Fibroblast of skin of left quadriceps (primary cell): ENCODE measurements at places on chromosomes 13 and 19.

DNA sequence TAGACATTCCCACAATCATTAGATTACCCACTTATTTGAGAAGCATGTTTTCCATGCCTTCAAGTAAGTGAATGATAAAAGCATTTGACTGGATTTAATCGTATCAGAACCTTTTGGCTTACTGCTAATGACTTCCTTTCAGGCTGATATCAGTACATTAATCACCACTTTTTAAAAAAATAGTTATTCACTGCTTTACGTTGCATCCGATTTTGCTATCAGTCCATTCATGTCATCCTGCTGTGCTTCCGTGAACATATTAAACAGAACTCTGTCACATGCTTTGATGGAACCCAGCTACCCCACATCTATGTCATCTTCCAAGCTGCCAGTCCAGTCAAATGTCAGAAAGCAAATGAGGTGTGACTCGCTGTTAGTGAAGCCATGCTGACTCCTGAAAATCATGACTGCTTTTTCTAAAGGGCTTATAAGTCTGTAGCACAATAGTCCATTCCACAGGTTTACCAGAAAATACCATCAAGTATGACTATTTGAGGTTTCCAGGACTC is 440.9 kb downstream of the IRS2 start:
- no peak for DNase-seq

DNA sequence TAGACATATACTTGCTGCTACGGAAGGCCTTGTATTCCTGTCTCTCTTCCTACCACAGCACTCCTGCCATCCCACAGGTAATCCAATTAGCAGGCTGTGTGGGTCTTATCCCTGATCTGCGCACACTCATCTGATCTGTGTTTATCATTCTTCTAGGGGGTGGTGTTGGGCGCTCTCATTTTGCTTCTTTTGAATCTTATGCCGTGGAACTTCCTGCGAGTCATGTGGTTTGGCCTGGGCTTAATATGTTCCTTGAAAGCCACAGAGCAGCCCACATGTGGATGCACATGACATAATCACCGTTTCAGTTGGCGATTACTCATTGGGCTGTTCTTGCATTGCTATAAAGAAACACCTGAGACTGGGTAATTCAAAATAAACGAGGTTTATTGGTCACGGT is 7.5 kb downstream of the RASA3 start:
- DNase-seq = peak; percentile 46

- DNase-seq = no peak
These were observed 3.1 kb upstream of the NEK3 start for GRCh38 chr13:52162279-52163101.

- no peak for DNase-seq
These were observed 78.7 kb downstream of the LRRC63 start for GRCh38 chr13:46290434-46290833.

- no peak for DNase-seq
These were observed 7.1 kb downstream of the KLF16 start for GRCh38 chr19:1856345-1856697.

DNA sequence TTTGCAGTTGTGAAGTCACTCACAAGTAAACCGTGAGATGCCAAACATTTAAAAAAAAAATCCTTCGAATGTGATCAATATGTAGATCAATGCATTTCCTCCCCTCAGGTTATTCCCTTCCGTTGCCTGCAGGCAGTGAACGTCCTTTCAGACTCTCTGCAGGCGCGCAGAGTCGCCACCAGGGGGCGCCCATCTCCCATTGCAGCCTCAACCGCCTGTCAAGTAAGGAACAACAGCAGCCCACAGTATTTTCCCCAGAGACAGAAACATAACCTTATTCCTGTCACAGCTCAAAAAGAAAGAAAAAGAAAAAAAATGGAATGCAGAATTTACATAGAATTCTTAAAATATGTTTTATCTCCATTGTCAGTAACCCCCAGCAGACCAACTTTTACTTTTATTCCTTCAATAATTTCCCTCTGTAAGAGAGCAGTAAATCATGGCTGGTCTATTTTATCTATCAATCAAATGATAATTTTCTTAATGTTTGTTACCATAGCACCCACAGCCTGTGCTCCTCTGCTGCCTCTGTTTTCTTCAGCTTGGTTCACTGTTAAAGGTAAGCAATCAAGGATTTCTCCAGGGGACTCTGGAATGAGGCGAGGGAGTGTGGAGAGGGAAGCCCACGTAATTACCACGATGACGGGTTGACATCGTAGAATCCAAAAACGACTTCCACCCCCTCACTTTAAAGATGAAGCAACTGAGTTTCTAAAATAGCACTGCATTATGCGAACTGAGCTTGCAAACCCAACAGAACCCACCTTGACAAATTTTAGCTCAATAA is 637.6 kb upstream of the ARGLU1 start:
- peak; percentile 8 for DNase-seq

- DNase-seq = no peak
These were observed 8.2 kb downstream of the SMIM24 start for GRCh38 chr19:3471954-3472655.

- no peak for DNase-seq
These were observed 727 bp downstream of the CERS1 start for GRCh38 chr19:18895038-18895823.

- no peak for DNase-seq
These were observed 5.5 kb upstream of the ADAMTS10 start for GRCh38 chr19:8615813-8616596.

DNA sequence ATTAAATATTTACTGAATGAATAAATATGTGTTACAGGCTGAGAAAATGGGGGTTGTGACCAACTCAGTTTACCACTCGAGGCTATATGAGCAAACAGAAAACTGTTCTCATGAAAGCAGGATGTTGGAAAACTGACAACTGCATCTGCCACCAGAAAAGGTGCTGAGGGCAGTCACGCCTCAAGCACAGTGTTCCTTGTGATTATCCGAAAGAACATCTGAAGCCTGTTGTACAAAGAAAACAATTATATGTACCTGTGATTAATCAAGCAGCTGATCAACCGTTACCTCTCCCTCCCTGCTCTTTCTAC is 6.2 kb upstream of the KLK13 start:
- no peak for DNase-seq

DNA sequence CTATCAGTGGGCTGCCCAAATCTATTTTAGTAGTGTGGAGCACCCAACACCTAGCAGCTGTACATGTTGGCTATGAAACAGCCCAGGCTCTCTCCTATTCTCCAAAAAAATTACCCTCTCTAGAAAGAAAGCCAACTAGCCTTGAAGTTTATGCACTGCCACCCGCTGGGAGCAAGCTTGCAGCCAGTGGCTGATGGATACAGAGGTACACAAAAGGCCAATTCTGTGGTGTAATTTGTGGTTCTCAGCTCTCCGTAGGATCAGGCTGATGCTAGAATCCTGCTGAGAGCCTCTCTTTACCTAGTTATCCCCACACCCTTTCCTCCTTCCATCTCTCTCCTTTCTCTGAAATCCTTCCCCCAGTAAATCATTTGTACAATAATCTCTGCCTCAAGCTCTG is 1120.7 kb downstream of the DIAPH3 start:
- DNase-seq = no peak

GRCh38 chr13:28754698-28755545 is 36.2 kb upstream of the SLC46A3 start:
- DNase-seq = no peak

- DNase-seq = no peak
These were observed 122.3 kb upstream of the RNF113B start for GRCh38 chr13:98299235-98299965.

- no peak for DNase-seq
These were observed 8.0 kb downstream of the SGTA start for GRCh38 chr19:2774953-2775555.

DNA sequence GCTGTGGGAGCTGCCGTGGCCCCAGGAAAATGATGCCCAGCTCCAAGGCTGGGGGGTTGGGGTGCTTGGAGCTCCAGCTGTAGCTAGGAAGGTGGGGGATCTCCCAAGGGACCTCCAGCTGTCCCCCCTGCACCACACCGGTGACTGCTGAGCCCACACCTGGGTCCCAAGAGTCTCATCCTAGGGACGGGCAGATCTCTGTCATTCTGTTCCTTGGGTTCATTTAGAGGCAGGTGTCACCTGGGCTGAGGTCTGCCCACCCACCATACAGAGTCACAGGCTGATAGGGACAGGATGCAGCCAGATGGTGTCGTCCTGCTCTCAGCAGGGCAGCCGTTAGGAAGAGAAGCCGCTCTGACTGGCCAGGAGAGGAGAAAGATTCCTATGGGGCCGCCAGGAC is 5.3 kb downstream of the F2RL3 start:
- no peak for DNase-seq

DNA sequence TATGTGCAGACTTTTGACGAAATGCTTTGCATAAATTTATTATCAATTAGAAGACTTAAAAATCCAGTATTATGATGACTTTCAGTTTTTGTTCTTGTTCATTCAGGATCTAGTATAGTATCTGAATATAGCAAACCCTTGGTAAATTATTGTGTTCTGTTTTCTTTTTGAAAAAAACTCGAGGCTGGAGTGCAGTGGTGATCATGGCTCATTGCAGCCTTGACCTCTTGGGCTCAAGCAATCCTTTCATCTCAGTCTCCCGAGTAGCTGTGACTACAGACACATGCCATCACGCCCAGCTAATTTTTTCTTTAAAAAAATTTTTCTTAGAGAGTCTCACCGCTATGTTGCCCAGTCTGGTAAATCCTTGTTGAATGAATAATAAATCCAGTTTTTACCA is 4.6 kb downstream of the FARP1 start:
- no peak for DNase-seq

DNA sequence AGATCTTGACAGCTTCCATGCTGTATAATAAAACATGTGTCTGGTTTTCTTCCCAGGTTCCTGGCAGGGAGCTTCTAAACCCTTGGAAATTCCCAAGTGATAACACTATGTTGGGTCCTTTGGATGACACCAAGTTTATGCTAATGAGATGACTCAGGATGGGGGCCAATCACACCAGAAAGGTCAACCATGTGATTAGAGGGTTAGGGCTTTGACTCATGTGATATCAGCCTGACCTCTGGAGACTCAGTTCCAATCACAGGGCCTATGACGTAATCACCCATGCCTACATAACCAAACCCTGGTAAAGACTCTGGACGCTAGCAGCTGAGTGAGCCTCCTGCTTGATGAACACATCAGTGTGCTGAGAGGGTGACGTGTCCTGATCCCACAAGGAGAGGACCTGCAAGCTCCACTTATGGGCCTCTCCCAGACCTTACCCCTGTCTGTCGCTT is 203.6 kb downstream of the DCLK1 start:
- DNase-seq = no peak

DNA sequence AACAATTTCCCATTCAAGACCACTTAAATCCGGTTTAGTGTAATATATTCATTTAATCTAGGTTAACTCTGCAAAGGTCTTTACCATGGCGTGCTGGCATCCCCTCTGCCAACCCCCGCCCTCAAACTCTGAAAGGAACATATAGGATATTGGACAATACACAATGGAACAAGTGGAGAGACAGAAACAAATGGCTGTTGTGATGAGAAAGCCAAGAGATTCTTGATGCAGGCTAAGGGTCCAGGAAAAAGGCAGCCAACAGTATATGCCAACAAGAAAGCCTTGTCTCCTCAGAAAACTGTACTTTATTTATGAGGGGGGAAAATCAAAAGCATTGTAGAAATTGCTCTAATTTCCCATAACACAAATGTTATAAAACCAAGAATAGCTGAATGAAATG is 407.3 kb upstream of the SGCG start:
- no peak for DNase-seq

- no peak for DNase-seq
These were observed 337.8 kb downstream of the IRS2 start for GRCh38 chr13:109448629-109449028.
